ENCODE measurements at places on chromosomes 7 and 10.

DNA sequence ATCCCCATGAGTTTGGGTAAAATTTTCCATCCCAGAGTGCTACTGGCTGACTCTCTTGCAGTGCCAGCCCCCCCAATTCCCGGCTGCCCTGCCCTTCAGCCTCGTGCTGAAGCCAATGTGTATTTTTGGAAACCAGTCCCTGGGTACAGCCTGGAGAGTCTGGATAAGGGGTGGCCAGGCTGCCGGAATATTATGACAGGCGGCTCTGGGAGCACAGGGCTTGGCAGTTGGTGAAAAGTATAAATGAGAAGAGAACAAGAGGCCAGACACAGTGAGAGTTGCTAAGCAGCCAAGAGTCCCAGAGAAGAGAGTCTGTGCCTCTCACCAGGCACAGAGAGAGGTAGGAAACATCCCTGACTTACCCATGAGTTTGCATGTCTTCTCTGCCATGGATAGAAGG is 53.6 kb downstream of the TMEM130 start:
- no peak for DNase-seq

- no peak for DNase-seq
Measured at GRCh38 chr7:72924386-72924732, 536 bp upstream of the POM121 start.

- no peak for DNase-seq
Measured at GRCh38 chr10:106506526-106507283, 657.8 kb downstream of the SORCS1 start.

DNA sequence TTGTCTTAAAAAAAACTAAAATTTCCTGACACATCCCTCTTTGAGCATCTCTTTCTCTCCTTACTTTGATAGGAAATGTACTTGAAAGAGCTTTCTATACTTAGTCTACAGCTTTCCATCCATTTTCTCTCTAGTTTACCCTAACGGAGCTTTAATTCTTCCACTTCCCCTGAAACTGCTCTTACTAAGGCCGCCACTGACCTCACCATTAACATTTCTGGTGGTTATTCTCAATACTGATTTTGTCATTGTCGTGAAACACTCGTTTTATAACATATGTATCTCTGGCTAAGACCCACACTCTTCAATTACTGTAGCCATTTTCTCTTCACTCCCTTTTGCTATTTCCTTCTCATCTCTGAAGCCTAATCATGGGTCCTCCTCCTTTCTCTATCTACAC is 262.0 kb upstream of the FERD3L start:
- DNase-seq, result no peak

DNA sequence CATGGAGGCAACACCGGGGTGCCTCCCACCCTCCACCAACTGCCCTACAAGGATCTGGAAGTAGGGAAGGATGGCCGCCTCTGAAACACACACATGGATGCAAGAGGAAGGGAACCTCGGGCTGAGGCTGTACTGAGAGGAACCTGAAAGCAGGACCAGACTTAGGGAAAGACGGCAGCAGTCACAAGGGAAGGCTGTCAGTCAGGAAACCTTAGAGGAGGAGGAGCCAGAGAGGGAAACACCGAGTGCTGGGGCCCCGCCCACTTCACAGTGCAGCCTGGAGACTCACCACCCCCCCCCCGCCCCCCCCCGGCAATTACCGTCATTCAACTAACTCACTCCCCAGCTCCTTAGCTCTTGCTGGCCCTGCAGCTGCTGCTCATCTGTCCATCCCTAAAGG is 2.5 kb downstream of the CYREN start:
- no peak for DNase-seq

DNA sequence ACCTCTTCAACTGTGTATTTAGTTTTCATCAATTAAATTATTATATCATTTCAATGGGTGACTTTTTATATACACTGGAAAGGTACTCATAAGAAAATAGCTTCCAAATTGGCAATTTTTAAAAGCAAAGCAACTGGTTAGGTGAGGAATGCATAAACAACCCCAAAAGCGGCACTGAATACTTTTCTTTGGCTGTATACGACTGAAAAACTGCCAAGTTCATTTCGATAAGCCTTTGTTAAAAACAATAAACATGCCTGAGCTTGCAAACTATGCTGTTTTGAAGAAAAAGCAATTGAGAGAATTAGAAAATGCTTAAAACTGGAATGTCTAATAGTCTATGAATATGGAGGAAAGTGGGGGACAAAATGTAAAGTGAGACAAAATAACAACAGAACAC is 2.9 kb downstream of the SLC16A12 start:
- DNase-seq, result no peak

DNA sequence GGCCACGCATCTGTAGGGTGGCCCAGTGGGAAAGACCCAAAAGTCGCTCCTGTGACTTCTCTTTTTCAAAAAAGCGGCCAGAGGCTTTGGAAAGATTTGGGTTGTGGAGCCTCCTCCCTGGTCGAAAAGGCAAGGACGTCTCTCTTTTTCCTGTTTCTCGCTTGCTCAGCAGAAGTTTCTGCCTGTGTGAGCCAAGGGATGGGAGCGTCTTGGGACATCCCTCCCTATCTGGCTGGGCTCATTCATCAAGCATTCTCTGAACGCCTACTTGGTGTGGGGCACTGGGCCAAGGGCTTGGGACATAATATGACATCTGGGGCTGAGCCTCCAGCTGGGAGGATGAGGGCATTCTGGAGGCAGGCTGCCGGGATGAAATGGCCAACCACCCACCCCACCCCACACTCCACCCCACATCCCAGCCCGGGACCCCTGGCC is 120.9 kb downstream of the C10orf105 start:
- DNase-seq, result no peak
